ENCODE measurements at places on chromosomes 6 and 20. TPM values are rescaled to one million over a fixed set of nuclear protein-coding genes. Genes with fewer than 3 reads are reported as not detected.

DNA sequence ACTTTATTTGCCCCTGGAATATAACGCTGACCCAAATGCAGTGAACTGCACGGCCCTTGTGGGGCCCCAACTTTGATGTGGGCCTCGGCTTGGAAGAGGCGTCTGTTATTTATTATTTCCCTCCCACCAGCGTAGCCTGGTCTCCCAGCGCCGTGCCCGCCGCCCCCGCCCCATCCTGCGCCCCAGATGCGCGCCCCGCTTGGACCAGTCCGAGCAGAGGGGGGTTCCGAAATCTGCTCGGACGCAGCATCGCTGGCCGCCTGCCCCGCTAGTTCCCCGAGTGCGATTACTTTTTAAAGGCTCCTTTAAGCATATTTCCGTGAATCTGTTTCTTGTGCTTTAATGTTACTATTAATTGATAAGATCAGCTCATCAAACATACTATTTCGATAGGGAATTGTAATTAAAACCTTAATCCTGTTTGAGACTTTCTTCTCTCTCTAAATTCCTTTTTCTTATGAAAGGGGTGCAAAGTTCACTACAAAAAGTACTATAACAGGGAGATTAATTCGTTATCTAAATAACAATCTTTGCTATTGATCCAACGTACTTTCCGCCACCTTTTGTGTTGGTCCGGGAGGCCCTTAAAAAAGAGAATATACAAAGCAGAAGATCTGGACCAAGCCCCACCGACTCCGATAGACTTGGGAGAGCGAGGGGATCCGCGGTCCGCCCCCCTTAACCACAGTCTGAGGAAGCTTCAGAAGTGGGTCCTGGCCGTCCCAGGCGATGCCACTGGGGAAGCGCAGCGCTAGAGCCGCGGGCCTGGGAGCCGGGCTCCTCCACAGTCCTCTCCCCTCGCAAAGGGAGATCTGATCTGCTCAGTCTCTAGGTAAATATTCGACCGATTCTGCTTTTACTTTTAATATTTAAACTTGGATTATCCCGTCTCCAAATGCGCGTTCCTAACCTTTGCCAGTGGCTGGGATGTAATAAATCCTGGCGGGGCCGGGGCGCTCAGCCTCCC, 10.2 kb downstream of the POU3F2 start:
- no peak for DNase-seq

DNA sequence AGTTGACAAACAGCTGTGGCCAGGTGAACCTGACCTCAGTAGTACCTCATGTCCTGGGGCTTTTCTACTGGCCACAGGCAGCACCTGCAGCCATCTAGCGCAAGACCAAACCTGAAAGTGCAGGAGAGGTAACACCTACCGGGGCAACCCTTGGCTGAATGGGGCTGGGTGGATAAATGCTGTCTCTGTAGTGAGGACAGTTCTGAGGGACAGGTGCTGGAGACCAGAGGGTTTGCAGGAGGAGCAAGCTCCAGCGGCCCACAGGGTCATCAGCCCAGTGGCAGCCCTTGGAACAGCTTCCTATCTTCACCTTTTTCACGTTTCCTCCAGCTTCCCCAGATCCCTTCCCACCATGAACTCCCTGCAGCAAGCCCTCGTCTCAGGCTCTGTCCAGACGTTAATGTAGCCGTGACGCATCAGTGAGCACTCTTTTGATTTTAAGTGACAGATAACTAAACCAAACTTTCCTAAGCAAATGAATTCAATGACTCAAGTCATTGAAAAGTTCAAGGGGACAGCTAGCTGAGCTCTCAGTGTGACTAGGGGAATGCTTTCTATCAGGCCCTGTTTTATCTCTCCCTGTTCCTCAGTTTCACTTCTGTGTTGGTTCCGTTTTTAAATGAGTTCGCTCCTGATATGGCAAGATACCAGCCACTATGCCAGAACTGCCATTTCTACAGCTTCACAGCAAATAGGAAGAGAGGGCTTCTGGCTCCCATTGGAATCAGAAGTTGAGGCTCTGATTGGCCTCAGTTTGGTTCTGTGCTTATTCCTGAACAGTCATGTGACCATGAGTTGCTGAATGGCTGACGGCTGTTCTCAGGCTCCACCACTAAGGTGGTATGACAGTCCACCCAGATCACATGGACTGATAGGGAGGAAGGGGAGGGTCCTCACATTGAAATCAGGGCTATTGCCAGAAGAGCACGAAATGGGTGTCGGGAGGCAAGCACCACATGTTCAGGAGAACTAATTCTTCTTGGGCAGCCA, 12.1 kb upstream of the PFDN4 start:
- no peak for DNase-seq

- no peak for DNase-seq
Measured at GRCh38 chr6:12943549-12943948, 227.0 kb downstream of the PHACTR1 start.

DNA sequence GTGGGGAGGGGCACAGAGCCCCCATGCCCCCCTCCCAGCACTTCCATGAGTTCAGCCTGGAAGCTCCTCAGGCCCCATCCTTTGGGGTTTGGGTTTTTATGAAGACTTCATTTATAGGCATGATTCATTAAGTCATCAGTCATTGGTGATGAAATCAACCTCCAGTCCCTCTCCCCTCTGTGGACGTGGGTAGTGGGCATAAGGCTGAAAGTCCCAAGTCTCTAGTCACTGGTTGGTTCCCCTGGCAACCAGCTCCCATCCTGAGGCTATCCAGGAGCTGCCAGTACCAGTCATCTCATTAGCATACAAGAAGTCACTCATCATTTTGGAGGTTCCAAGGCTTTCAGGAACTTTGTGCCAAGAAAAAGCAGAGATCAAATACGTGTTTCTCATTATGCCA, 9.2 kb downstream of the TGM3 start:
- no peak for DNase-seq

- DNase-seq: no peak
Measured at GRCh38 chr20:39309458-39309857, 347.3 kb downstream of the DHX35 start.

- DNase-seq: no peak
Measured at GRCh38 chr6:23681743-23682142, 444.3 kb upstream of the NRSN1 start.

GRCh38 chr20:14673164-14673563, 335.8 kb upstream of the FLRT3 start:
- DNase-seq: no peak

PLG gene
- total RNA-seq: not detected

Data from mesenteric fat pad (tissue), 1 donor.